NAMALWA (cell line): ENCODE measurements at places on chromosomes 4 and X.

- no peak for DNase-seq
Measured at GRCh38 chr4:129131343-129131742, 35.4 kb downstream of the C4orf33 start.

GRCh38 chr4:28834120-28834519, 1886.0 kb upstream of the PCDH7 start:
- DNase-seq = no peak

DNA sequence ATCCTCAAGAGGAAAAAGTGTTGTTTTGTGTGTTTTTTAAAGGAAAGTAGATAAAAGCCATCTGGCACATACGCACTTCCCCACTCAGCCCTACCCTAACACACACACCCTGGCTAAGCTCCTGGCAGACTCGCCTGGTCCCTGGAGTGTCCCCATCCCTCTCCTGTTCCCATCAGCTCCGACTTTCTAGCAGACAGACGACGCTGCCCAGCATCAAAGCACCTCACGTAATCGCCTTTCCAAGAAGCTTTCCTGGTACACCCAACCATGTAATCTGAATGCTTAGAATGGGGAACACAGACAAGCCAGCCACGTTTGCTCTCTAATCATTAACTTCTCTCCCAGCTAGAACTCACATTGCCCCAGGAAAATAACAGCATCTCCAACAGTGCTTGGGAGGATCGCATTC, 116.2 kb downstream of the AFAP1 start:
- no peak for DNase-seq

GRCh38 chr4:16442296-16442695, 216.0 kb upstream of the TAPT1 start:
- no peak for DNase-seq

DNA sequence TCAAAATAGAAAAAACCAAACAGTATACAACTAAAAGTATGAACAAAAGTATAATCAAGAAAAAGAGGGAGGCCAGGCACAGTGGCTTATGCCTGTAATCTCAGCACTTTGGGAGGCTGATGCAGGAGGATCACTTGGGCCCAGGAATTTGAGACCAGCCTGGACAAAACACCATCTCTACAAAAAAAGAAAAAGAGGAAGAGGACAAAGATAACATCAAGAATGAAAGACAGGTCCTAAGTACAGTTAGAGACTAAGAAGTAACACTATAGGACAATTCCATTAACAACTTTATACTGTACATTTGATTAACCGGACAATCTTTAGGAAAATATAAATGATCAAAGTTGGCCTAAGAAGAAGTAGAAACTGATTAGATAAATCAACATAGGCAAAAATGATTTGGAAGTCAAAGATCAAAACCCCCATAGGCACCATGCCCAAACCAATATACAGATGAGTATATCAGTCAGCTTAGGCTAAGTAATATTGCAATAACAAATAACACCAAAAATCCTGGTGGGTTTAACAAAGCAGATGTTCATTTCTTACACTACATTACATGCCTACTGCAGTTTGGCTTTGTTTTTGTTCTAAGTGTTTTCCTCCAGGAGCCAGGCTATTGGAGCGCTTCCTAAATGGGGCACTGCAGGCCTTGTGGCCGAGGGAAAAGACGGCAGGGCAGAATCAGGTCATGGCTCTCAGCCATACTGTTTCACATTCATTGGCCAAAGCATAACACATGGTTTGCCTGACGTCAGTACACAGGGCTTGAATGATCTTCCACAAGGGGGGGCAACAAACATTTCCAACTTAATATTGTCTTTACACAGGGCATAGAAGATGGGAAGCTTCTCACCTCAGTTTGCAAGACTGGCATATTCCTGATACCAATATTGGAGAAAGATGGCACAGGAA, 42.2 kb upstream of the HGFAC start:
- DNase-seq = peak; percentile 60

DNA sequence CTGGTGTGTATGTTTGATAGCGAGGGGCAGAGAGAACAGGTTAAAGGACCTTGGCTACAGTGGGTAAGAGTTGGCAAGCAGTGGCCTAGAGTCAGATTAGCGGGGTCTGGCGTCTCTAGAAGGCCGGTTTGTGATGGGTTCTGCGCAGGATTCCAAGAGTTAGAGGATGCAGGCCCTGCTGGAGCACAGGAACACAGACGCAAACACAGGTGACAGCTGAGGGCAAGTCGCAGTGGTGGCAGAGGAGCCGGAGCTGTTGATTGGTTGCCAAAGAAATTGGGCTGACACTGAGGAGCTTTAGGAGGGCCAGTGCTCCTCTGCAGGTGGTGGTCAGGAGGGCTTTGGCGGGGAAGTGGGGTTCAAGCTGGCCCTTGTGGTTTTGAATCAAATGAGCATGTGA, 3.8 kb downstream of the TADA2B start:
- DNase-seq = no peak

- DNase-seq = no peak
Measured at GRCh38 chr4:26891054-26891453, 30.4 kb downstream of the STIM2 start.

DNA sequence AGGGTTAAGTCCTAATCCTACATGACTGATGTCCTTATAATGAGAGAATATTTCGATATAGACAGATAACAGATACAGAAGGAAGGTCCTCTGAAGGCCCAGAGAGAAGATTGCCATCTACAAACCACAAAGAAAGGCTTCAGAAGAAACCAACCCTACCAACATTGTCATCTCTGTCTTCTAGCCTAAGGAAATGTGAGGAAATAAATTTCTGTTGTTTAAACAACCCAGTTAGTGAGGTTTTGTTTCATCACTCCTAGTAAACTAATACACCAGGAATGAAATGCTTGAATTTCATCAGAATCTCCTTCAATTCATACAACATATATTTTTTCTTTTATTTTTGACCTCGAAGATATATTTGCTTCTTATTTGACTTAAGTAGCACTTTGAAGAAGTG, 1527.8 kb downstream of the STIM2 start:
- no peak for DNase-seq

DNA sequence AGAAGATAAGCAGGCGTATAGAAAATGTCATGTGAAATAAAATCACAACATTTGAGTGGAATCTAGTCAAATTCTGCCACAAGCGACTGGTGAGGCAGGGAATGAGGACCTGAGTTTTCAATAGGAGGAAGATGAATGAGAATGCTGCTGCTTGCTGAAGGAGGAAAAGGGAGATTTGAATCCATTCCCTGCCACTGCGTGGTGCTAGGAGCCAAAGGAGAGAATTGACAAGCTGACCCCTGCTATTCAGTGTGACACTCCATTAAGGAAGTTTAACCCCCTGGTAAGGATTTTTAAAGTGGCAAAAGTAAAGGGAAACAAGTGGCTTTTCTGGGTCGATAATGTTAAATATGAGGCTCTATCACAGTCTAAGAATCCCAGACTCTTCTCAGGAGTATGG, 314.0 kb downstream of the NAF1 start:
- DNase-seq = no peak

GRCh38 chr4:87499403-87500091, 29.6 kb downstream of the SPARCL1 start:
- DNase-seq = no peak

DNA sequence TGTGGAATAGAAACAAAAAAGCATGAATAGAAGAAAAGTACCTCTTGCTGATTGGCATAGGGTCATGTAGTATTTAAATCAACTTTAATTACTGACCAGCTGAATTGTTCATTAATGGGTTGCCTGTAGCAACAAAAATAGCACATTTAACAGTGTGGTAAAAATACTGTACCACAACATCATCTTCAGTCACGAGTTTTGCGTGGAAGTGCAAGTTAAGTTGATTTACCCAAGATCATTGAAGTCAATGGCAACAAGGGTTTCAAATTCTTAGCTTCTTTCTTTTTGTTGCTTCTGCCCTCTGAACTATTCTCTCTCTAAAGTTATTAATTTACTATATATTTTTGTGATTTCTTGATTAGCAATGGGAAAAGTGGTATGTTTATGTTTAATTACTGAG, 526.6 kb downstream of the C4orf33 start:
- DNase-seq = no peak

GRCh38 chr4:176043838-176044588, 21.6 kb upstream of the WDR17 start:
- peak; percentile 27 for DNase-seq

DNA sequence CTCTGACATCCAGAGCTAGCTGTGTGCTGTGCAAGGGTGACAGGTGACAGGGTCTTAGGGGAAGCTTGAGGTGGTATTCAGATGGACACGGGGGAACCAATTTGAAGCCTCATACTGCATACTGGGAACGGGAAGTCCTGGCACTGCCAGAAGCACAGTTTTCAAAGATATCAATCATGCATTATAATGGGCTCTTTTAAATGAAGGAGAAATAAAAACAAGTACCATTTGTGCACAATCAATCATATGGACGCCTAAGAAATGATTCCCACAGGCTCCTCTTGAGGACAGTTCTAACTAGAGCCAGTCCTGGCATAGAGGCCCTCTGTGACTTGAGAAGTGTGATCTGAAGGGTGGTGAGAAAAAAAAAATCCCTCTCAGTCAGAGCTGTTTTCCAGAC, 50.9 kb downstream of the TSC22D3 start:
- DNase-seq = no peak

DNA sequence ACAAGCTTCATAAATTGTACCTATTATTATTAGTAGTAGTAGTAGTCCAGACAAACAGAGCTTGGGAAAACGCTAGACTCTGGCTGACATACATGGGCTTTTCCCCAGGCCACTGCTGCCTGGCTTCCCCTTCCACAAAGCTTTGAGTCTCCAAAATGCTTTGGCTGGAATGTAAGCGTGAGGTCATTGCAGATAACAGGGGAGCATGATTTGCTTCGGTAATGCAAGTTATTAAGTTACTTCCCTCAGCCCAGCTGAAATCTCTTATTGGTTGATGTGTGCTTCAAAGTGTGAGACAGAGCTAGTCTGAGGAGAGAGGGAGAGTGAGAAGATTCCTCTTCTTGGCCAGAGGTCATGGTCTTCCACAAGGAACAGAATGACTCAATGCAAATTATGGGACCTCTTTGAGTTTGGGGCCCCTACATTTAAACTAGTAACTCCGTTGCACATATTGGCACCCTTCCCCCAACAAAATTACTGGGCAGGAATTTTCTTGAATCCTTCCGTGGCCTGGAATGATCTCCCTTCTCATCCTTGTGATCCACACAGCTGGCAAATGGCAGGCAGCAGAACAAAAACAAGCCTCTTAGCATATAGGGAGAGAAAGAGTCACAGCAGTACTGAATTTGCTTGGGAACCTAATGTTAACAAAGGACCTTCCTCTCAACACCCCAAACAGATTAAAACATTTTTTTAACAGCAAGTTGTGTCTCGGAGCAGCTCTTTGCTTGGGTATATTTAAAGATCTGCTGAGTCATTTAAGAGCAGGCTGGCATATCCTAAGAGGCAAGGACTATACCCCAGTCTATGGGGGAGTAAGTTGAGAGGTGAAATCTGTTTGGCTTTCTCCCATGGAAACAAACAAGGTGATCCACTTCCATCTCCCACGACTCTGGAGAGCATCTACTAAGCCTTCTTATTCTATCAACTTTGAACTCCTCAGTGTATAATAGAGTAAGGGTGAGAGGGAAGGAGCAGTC, 19.9 kb downstream of the AR start:
- DNase-seq = no peak

DNA sequence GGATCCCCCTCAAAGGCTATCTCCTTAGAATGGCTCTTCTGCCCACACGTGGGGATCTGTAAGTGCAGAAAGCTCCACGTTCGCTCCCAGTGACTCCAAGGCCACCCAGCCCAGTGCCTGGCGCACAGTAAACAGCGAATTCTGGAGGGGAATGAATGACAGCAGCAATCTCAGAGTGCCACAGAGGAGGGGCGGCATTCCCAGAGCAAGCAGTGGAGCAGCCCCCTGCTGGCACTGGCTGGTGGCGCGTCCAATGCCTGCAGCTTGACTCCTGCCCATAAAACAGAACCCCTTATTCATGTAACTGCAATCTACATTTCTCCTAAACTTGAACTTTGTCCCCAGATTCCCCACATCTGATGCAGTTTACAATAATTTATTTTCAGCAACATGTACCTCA, 6.9 kb upstream of the HELT start:
- DNase-seq = peak; percentile 48

DNA sequence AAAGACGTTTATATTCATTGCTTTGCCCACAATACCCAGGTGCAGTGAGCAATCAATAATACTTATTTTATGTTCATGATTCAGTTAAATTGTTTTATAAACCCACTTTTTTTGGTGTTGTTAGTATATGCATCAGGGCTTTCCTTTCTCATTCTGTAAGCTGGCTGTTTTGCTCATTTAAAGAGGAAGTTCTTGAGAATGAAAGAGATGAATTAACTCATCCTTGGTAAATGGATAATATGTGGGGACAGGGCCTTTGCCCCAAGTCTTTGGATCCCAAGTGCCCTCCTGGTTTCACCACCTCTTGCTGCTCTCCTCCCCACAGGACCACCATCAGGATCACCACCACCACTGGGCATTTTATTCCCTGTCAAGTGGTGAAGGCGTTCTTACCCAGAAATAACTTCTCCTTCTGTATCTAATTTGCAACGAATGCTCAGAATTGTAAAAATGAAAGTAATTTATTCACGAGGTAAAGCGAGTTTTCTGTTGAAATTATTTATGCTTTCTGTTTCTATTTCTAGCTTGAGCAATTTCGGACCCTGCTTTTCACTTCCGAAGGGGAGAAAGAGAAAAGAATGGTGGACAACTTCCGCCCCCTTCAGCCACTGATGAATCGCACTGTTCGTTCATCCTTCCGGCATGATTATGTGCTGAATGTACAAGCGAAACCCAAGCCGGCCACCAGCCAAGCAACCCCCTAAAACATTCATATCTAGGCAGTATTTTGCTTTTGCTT, 8.2 kb upstream of the ZRSR2 start:
- DNase-seq = no peak

DNA sequence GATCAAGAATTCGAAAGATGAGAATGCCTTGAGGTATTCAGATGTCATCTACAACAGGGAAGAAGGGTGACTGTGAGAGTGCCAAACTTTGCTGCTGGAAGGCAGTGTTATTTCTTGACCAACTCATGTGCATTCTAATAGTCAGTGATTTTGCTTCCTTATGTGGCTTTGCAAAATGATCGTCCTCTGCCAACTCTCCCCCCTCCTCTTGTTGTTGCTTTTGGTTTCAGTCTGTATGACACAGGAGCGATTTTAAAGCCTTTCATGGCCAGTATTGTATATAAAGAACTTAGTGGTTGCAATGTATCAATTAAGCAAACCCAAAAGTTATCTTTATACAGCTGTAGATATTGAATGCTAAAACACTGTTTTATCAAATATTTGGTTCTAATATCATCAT, 379.1 kb downstream of the IL1RAPL1 start:
- DNase-seq = no peak

GRCh38 chr4:6225469-6225868, 25.1 kb upstream of the JAKMIP1 start:
- DNase-seq = peak; percentile 35

GRCh38 chr4:8348071-8348470, 78.5 kb downstream of the HTRA3 start:
- DNase-seq = no peak

- no peak for DNase-seq
Measured at GRCh38 chr4:163269166-163269565, 63.2 kb downstream of the NPY1R start.

DNA sequence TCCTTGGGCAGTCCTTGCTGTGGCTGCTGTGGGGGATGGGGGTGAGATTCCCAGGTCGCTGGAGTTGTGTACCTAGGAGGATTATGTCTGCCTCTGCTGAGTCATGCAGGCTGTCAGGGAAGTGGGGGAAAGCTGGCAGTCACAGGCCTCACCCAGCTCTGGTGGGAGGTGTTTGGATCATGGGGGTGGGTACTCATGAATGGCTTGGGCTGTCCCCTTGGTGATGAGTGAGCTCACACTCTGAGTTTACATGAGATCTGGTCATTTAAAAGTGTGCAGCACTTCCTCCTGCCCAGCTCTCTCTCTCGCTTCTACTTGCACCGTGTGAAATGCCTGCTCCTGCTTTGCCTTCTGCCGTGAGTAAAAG, 24.6 kb upstream of the PDLIM3 start:
- no peak for DNase-seq
